Esophagus mucosa (tissue), 1 donor: ENCODE measurements at places on chromosomes 1 and 21. TPM values are rescaled to one million over a fixed set of nuclear protein-coding genes. Genes with fewer than 3 reads are reported as not detected.

LAD1 gene
- total RNA-seq: 328 TPM

CNR2 gene
- 0.12 TPM for total RNA-seq

TNNT2 gene
- 3.9 TPM for total RNA-seq

OR2AK2 gene
- total RNA-seq: not detected

LCE6A gene
- total RNA-seq: not detected

OR2T33 gene
- not detected for total RNA-seq

SNAP47 gene
- total RNA-seq: 15.8 TPM

MASP2 gene
- total RNA-seq: not detected

PCSK9 gene
- 18.3 TPM for total RNA-seq

ERG gene
- 5.1 TPM for total RNA-seq

RIPPLY3 gene
- not detected for total RNA-seq

AADACL4 gene
- total RNA-seq: not detected

GJA9 gene
- 0.44 TPM for total RNA-seq

CSMD2 gene
- total RNA-seq: 0.08 TPM

KCNE1 gene
- total RNA-seq: 0.28 TPM

AMY2B gene
- 2.9 TPM for total RNA-seq

IVL gene
- 145 TPM for total RNA-seq

ZNF648 gene
- 0.08 TPM for total RNA-seq

SLC16A4 gene
- 0.44 TPM for total RNA-seq

CIART gene
- 3.1 TPM for total RNA-seq

C1orf226 gene
- 4.8 TPM for total RNA-seq

LCE1D gene
- total RNA-seq: not detected

STUM gene
- 0.24 TPM for total RNA-seq

INPP5B gene
- total RNA-seq: 8.6 TPM
